Activated naive CD8-positive, alpha-beta T cell treated with anti-CD3 and anti-CD28 coated beads, Interleukin-2, amount 10 ng/mL, durations not matched to agents 7 days and 5 days (primary cell): ENCODE measurements at places on chromosomes 11 and 22. TPM values are rescaled to one million over a fixed set of nuclear protein-coding genes. Genes with fewer than 3 reads are reported as not detected.

The MUC5B gene
- total RNA-seq, result not detected

GRCh38 chr11:63573881-63574855 lies 11.0 kb upstream of the PLAAT2 start:
- peaks cover 21% of the 10 kb centered on the region for H3K4me1 ChIP-seq
- H3K36me3 ChIP-seq, result peaks cover 24% of the 10 kb centered on the region
- H3K27ac ChIP-seq, result peak overlapping the region; percentile 96
- peaks cover 4% of the 10 kb centered on the region for H3K27me3 ChIP-seq
- DNase-seq, result peak; percentile 51
- peak overlapping the region; percentile 80 for H3K4me3 ChIP-seq

- peaks cover 12% of the 10 kb centered on the region for H3K36me3 ChIP-seq
- DNase-seq, result no peak
- no peaks in the 10 kb centered on the region for H3K27me3 ChIP-seq
- no peak overlapping the region for H3K27ac ChIP-seq
- H3K4me3 ChIP-seq, result no peak overlapping the region
Observed at GRCh38 chr11:83280256-83280655, 5.9 kb downstream of the CCDC90B start.

The CHRDL2 gene
- total RNA-seq, result not detected

DNA sequence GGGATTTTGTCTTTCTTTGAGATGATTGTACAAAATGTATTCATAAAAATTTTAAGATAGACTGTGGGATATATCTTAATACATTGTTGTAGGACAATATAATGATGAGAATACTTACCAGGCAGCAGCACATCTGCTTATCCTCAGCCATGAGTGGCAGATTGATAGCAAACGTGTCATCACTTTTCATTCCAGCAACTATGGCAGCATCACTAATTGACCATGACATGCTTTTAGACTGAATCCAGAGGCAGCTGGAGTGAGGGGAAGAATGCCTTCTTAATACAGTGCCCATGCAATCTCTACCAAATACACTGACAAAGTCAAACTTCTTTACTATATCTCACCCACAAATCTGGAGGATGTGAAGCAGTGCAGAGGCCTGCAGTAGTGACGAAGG lies 755.2 kb upstream of the RAG2 start:
- no peaks in the 10 kb centered on the region for H3K27me3 ChIP-seq
- no peak overlapping the region for H3K27ac ChIP-seq
- H3K36me3 ChIP-seq, result no peaks in the 10 kb centered on the region

The IFITM10 gene
- 1.3 TPM for total RNA-seq

The CCDC89 gene
- 0.22 TPM for total RNA-seq

- H3K36me3 ChIP-seq, result peaks cover 1% of the 10 kb centered on the region
- H3K27ac ChIP-seq, result peak overlapping the region; percentile 90
- peak overlapping the region; percentile 90 for H3K4me3 ChIP-seq
- no peak for DNase-seq
Observed at GRCh38 chr11:2399488-2400068, 972 bp upstream of the TSSC4 start.
